ENCODE measurements at places on chromosomes 3 and 15. TPM values are rescaled to one million over a fixed set of nuclear protein-coding genes. Genes with fewer than 3 reads are reported as not detected.

Gene GADL1
- 0.13 TPM for total RNA-seq

Gene USP50
- not detected for total RNA-seq

Gene CFAP100
- total RNA-seq = not detected

Gene DGKG
- 2.2 TPM for total RNA-seq

Gene LRRC31
- not detected for total RNA-seq

Gene SLC51B
- total RNA-seq = not detected

Gene RRP9
- total RNA-seq = 18.6 TPM

Gene KBTBD13
- total RNA-seq = not detected

Gene CCDC9B
- total RNA-seq = 6.5 TPM

Gene TEX55
- not detected for total RNA-seq

Gene SERINC4
- not detected for total RNA-seq

Gene NXPE3
- 3.9 TPM for total RNA-seq

Gene ISY1
- total RNA-seq = 40.8 TPM

Gene HRG
- not detected for total RNA-seq

Gene GRAMD2A
- 0.13 TPM for total RNA-seq

Gene TEX9
- 0.26 TPM for total RNA-seq

Gene NANOGP8
- not detected for total RNA-seq

Gene MON1A
- total RNA-seq = 6.5 TPM

Gene CCR9
- total RNA-seq = not detected

Gene C3orf38
- total RNA-seq = 14.8 TPM

Gene STAB1
- total RNA-seq = 330 TPM

Gene P2RY12
- not detected for total RNA-seq

Gene NSMCE3
- total RNA-seq = 5.9 TPM

Gene THPO
- under 0.01 TPM for total RNA-seq

Measured in dermis microvascular lymphatic vessel endothelial cell (primary cell).